Right atrium auricular region (tissue), 2 donors: ENCODE measurements at places on chromosomes 1 and 21.

GRCh38 chr1:103109311-103109920 lies 1.1 kb upstream of the COL11A1 start:
- DNase-seq: no peak

DNA sequence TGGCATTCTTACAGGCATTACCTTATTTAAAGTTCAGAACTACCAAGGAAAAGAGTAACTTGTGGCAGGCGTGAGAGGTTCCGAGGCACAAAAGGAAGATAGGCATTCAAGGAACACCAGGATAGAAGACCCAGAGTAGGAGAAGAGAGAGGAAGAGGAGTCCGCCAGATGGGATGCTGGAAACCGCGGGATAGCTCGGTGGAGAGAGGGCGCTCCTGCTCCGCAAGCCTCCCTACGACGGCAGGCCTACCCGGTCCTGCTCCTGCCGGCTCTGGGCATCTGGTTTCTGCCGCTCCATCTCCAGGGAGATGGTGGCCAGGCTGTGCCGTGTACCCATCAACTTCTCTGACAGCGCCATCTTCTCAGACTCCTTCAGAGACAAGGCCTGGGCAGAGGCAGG lies 5.4 kb upstream of the NBPF1 start:
- peak; percentile 63 for DNase-seq

DNA sequence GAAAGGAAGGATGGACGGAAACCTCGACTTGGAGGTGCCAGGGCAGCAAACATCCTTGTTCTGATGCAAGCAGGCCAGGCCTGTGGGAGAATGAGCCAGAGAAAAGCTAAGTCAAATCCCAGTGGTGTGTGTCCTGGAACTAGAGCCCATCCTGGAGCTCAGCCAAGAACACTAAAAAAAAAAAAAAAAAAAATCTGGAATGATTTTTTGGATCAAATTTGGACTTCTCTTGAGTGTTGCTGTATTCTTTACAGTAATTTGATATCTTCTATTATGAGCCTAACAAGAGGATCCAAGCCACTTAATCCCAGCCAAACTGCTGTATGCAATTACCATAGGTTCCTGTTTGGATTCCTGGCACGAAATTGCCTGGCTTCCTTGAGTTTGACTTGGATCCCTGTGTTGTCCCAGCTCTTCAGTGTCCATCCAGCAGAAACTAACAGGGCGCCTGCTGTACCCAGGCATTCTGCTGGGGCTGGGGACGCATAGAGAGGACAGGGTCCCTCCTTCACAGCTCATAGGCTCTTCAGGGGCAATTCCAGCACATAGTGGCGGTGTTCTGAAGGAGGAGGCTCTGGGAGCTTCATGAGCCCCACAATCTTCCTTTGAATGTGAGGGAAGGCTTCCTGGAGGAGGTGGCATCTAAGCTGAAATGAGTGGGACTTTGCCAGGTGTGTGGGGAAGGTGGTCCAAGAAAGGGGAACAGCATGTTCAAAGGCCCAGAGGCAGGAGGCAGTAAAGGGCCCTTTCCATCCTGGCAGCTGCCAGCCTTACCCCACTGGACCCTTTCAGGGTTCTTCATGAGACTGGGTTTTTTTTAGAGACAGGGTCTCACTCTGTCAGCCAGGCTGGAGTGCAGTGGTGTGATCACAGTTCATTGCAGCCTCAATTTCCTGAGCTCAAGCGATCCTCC lies 24.7 kb downstream of the EPHX1 start:
- DNase-seq: peak; percentile 86

GRCh38 chr1:89065079-89065868 lies at the start of gene GBP1:
Gene GBP1, minus strand, starts transcription at chr1:89065208. Its CDS starts 1,974 bp downstream, at chr1:89063234.
- no peak for DNase-seq

DNA sequence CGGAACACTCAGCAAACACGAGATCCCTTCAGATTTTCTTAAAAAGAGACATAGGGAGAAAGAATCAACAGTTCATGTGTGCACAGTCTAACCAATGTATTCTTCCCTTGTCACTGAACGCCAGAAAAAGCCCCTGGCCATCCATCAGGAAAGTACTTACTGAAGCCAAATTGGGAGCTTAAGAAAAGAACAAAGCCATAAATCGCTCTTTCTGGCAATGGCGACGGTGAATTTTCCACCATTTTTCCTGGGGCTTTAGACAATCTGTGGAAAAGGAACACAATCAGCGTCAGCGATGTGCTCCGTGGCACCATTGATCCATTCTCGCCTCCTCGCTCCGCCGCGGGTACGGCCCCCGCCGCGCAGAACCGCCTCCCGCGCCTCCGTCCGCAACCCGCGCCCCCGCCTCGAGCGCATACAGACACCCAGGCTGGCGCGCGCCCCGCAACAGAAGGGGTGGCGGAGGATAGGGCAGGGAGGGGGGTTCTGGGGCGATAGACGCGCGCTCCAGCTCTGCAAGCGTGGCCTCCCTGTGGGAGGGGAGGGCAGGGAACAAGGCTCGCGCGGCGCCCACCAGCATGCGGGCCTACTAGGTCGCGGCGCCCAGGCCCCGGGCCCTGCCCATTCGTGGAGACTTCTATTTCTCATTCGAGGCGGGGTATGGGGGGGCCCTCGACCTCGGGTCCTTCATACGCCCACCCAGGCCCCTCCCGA lies 440 bp downstream of the PIGP start:
- peak; percentile 66 for DNase-seq

- DNase-seq: no peak
Measured at GRCh38 chr1:119953266-119953998, 57.1 kb upstream of the ADAM30 start.

DNA sequence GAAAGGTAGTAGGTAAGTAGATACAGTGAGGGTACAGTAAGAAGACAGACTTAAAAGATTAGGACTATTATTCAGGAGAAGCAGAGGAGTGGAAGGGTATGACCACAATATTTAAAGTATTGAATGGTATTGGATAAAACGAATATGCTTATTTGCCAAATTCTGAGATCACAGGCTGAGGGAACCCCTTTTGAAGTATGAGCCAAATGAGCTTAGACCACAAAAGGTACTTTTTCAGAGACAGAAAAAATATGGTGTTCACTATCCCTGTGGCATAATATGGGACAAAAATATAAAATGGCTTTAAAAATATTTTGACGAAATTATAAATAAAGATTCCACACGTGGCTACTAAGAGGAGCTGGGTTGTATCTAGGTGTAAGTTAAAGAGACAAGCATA lies 880 bp upstream of the MTF2 start:
- no peak for DNase-seq

DNA sequence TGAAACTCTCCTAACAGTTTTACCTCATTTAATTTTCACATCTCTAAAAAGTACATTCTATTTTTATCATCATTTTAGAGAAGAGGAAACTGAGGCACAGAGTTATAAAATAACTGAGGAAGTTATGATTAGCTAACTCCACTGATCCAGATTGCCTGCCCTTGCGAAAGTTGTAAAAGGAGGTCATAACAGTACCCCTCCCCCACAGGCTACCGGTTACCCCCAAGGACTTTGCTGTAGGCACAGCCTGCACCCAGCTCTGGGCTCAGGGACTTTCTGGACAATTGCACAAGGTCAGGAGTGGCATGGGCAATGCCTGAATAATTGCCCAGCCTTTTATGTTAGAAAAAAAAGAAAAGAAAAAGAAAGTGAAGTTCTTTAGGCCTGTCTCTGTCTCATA lies 22.7 kb downstream of the PIGM start:
- no peak for DNase-seq

DNA sequence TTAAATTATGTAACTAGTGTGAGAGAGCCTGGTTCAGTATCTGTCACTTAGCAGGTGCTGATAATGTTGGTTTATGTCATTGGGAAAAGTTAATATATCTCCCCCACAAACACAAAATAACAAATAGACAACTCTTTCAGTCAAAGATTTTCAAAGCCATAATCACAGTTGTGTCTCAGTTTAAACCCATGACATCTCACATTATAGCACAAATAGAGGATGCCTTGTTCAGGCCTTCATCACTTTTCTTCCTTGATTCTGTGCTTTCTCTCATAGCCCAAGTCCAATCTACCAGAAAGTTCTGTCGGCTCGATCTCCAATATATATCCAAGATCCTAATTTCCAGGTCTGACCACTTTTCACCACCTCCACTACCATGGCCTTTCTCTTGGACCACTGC lies 6.2 kb upstream of the EPS15 start:
- no peak for DNase-seq
